Amygdala (tissue), 56 donors: ENCODE measurements at places on chromosomes 13 and 19.

GRCh38 chr19:38519168-38519567, 85.7 kb downstream of the RYR1 start:
- DNase-seq = no peak

DNA sequence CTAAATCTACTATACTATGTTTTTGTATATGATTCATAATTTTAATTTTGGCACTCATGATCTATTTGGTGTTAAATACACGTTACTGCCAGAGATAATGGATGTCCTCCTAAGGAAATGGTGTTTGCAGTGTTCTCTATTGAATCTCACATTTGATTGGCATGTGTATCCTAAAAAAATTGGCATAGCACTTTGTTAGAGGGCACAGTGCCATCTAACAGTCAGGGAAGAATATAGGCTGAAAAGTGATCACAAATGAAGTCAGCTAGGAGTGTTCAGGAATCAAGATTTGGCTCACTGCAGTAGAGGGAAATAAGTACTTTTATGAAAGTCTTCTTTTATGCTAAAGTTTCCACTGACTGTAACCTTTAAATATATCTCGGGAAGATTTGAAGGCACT, 624.6 kb downstream of the GPC6 start:
- no peak for DNase-seq

DNA sequence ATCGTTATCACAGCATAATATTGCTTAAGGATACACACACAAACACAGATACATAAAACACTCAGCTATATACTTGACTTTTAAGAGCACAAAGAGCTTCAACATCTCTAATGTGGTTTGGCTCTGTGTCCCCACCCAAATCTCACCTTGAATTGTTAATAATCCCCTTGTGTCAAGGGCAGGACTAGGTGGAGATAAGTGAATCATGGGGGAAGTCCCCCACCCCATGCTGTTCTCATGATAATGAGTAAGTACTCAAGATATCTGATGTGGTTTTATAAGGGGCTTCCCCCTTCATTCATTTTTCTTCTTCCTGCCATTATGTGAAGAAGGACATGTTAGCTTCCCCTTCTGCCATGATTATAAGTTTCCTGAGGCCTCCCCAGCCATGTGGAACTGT, 481.4 kb downstream of the PCDH9 start:
- DNase-seq = no peak

DNA sequence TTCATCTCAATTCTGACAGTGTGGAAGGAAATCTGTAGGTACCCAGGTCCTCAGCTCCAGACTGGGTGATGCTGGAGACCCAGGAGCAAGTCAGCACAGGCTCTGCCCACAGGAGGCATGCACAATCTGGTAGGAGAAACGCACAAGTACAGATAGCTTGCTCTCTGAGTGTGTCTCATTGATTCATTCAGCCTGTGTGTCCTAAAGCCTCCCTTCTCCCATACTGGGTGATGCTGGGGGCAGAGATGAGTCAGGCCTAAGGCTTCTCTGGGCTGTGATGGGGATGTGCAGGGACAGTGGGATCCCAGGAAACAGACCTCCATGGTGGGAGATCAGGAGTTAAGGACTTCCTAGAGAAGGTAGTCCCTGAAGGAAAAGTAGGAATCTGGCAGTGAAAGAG, 6.8 kb downstream of the ZNF526 start:
- DNase-seq = no peak

DNA sequence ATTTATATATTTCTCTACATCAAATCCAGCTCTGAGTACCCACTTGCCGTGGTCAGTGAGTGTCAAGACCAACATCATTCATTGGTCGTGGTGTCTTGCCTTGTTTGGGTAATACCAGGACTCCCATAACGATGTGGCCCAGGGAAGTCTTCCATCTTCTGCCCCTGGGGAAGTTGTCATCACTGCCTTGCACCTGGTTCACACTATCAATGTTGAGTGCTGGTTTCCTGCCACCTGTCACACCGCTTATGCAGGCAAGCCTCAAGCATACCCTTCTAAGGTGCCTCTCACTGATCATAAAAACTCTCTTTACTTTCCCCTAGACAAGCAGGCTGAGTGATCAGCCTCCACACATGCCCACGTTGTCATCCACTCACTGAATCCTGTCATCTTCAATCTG, 382.4 kb downstream of the KCTD12 start:
- no peak for DNase-seq
